Central memory CD8-positive, alpha-beta T cell (primary cell): ENCODE measurements at places on chromosomes 4 and X.

DNA sequence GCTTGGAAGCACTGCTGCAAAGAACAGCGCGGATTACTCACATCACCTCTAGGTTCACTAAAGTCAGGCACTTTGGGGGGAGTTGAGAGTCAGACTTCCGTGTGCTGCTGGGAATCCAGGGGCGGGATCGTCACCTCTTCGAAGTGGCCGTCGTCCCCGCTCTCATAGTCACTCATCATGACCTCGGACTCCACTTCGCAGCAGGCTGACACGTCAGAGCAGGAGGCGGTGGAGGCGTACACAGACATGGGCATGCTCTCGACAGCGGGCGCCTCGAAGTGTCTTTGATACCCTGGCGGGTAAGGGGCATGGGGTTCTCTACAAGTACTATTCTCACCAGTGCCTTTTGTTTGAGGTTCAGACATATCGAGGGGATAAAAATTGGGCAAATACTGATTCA is 33.1 kb upstream of the MTNR1A start:
- no peak overlapping the region for H3K4me3 ChIP-seq
- no peak for DNase-seq

DNA sequence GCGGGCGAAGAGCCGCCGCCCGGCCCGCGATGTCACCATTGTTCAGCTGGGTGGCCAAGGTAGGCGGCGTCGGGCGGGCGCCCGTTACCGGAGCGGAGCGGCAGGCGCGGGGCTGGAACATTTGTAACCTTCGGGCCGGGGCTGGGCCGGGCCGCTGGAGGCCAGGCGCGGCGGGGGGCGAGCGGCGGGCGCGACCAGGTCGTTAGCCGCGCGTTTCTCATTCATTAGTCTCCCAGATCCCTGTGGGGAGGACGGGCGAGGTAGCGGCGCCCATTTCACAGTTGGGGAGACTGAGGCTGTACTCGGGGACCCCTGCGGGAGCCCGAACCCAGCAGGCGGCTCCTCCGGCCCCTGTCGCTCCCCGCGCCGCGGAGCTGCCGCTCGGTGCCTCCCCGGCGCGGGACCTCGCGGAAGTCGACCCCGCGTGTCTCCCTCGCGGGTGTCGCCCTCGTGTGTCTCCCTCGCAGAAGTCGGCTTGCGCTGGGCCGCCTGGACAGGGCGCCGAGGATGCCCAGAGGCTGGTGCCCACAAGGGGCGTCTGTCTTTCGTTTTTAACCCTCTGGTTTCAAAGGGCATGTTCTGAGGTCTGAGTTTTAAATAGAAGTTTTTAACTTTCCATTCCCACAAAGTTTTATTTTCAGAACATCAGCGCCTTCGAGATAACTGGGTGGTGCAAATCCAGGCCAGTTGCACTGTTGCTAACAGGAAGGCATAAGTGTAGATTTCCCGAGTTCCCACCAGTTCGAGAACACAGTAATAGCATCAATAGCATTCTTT is 17.5 kb downstream of the PTTG2 start:
- peak; percentile 61 for DNase-seq
- peak overlapping the region; percentile 79 for H3K4me3 ChIP-seq
- no peaks in the 10 kb centered on the region for H3K27me3 ChIP-seq
- H3K4me1 ChIP-seq = peaks cover 20% of the 10 kb centered on the region

DNA sequence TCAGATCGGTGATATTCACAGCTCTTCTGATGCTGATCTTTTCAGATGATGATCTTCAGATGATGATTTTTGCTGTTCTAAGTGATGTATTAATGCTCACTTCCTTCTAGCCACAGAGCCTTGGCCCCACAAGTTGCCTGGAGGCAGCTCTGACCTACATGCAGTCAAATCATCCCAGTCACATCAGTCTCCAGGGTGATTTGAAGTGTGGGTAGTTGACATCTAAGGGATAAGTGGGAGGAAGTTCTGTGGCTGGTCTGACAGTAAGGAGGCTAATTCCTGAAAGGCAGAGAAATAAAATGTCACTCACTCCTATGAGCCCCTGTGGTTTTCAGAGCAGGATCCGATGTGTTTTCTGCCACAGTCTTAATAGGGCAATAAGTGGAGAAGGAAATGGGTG is 79.8 kb upstream of the RPL34 start:
- peaks cover 26% of the 10 kb centered on the region for H3K27me3 ChIP-seq
- no peak overlapping the region for H3K27ac ChIP-seq
- no peak for DNase-seq
- no peaks in the 10 kb centered on the region for H3K36me3 ChIP-seq
- H3K4me3 ChIP-seq = no peak overlapping the region
- no peaks in the 10 kb centered on the region for H3K4me1 ChIP-seq

- no peak for DNase-seq
- H3K4me1 ChIP-seq = no peaks in the 10 kb centered on the region
Observed at GRCh38 chr4:76564123-76564915, 129.3 kb downstream of the SHROOM3 start.

- H3K27me3 ChIP-seq = peaks cover 27% of the 10 kb centered on the region
- H3K4me1 ChIP-seq = no peaks in the 10 kb centered on the region
- no peak for DNase-seq
- H3K36me3 ChIP-seq = peaks cover 2% of the 10 kb centered on the region
Observed at GRCh38 chr4:78079726-78080430, 22.8 kb downstream of the FRAS1 start.

- no peak overlapping the region for H3K27ac ChIP-seq
- H3K27me3 ChIP-seq = peaks cover 9% of the 10 kb centered on the region
- DNase-seq = no peak
- H3K36me3 ChIP-seq = no peaks in the 10 kb centered on the region
Observed at GRCh38 chr4:75327804-75328512, 186.2 kb downstream of the RCHY1 start.

GRCh38 chr4:152106113-152106763 is 345.4 kb upstream of the GATB start:
- DNase-seq = no peak
- H3K36me3 ChIP-seq = peaks cover 2% of the 10 kb centered on the region
- peak overlapping the region; percentile 19 for H3K4me3 ChIP-seq
- H3K27ac ChIP-seq = peak overlapping the region; percentile 98
- no peaks in the 10 kb centered on the region for H3K27me3 ChIP-seq
- H3K4me1 ChIP-seq = peaks cover 75% of the 10 kb centered on the region

DNA sequence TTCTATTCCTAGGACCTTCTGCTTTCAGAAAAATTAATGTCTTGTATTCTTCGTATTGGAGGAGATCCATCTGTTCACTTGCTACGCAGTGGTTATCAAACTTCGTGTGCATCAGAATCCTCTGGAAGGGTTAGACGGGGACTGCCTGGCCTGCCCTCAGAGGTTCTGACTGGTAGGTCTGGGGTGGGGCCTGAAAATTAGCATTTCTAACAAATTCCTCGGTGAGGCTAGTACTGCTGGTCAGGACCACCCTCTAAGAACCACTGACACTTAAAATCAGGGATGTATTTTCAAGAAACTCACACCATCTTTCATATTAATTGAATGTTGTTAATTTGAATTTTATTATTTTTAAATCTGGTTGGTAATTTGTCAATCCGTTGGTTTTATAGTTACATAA is 63.0 kb downstream of the MAPK10 start:
- H3K4me3 ChIP-seq = no peak overlapping the region
- no peak for DNase-seq
- H3K36me3 ChIP-seq = no peaks in the 10 kb centered on the region
- no peak overlapping the region for H3K27ac ChIP-seq

- no peak overlapping the region for H3K27ac ChIP-seq
- no peaks in the 10 kb centered on the region for H3K36me3 ChIP-seq
- no peak for DNase-seq
- H3K4me1 ChIP-seq = no peaks in the 10 kb centered on the region
- H3K4me3 ChIP-seq = no peak overlapping the region
Observed at GRCh38 chr4:58144721-58145120, 1034.5 kb upstream of the IGFBP7 start.

DNA sequence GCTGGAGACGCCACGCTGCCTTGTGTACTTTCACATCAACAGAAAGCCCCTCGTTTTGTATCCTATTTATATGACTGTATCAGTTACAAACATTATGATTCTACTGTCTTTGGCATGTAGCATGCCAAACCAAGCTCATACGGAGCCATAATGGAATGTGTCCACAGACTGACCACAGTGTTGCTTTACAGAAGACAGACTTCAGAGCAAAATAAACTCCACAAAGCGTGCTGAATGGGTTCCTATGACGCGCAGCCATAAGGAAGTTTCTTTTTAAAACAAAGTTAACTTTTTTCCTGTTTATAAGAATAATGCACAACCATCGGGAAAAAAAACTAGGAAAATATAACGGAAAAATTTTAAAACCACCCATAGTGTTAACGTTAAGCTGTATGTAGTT is 136.0 kb downstream of the STOX2 start:
- DNase-seq = no peak
- H3K36me3 ChIP-seq = no peaks in the 10 kb centered on the region
- H3K27me3 ChIP-seq = peaks cover 57% of the 10 kb centered on the region
- no peak overlapping the region for H3K4me3 ChIP-seq
- no peak overlapping the region for H3K27ac ChIP-seq

DNA sequence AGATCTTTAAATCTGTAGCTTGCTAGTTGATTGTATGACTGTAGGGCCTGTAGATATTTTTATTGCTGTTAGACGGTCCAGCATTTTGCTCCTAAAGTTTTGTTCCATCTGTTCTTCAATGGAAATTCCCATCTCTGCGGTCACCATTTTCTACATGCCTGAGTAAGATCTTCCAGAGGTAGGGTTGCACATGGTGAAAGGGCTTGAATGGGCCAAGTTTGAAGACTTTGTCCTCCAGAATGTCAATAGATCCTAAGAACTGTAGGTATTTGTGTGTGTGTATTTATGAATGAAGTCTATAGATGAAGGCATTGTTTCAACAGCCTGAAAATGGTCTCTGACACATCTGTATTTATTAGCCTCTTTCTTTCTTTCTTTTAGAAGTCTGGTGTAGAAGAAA is 22.3 kb upstream of the TAPT1 start:
- no peak overlapping the region for H3K27ac ChIP-seq
- peaks cover 4% of the 10 kb centered on the region for H3K36me3 ChIP-seq
- no peaks in the 10 kb centered on the region for H3K27me3 ChIP-seq
- H3K4me1 ChIP-seq = no peaks in the 10 kb centered on the region

DNA sequence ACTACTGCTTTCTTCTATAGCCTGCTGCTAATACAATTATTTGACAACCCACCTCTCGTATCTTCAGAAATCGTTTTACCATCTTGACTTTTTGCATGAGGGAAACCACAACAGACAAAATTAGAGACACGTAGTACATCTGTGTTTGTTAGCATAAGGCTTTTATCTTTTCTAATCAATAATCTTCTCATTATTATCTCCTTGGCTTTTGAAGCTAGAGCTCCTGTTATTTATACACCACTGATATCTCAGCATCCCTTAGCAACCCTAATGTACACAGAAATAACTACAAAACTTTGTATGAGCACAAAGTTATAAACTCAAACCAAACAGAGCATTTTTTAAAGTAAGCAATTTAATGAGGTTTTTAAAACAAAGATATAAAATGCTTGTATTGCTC is 39.7 kb downstream of the CORIN start:
- no peak for DNase-seq
- no peaks in the 10 kb centered on the region for H3K36me3 ChIP-seq
- no peak overlapping the region for H3K27ac ChIP-seq
- H3K4me1 ChIP-seq = no peaks in the 10 kb centered on the region

DNA sequence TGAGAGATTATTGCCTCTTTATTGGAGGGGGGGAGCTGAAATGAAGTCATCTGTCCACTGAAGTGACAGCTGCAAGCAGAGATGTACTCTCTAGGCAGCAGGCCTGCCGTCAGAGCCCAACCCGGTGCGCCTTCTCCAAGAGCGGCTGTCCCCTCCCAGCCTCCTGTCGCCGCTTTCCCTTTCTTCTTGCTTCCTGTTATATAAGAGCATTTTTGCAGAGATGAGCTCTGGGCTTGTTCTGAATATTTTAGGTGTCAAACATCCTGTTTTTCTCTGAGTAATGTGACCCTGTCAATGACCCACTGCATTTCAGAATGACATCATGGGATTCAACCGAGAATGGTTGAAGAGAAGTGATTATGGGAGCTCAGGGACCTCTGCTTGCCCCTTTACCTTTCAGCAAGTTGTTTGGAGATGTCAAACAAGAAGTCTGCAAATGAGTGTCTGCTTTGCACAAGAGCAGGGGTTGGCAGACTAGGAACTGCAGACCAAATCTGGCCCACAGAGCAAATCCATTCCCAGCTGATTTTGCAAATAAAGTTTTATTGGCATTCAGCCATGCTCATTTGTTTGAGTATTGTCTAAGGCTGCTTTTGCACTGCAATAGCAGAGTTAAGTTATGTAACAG is 79.9 kb downstream of the SLC9A6 start:
- no peak for DNase-seq
- H3K4me3 ChIP-seq = no peak overlapping the region
- H3K27ac ChIP-seq = no peak overlapping the region

GRCh38 chr4:119570401-119570800 is 58.2 kb downstream of the PDE5A start:
- H3K4me3 ChIP-seq = no peak overlapping the region
- H3K4me1 ChIP-seq = no peaks in the 10 kb centered on the region
- peaks cover 20% of the 10 kb centered on the region for H3K27me3 ChIP-seq
- no peak overlapping the region for H3K27ac ChIP-seq

DNA sequence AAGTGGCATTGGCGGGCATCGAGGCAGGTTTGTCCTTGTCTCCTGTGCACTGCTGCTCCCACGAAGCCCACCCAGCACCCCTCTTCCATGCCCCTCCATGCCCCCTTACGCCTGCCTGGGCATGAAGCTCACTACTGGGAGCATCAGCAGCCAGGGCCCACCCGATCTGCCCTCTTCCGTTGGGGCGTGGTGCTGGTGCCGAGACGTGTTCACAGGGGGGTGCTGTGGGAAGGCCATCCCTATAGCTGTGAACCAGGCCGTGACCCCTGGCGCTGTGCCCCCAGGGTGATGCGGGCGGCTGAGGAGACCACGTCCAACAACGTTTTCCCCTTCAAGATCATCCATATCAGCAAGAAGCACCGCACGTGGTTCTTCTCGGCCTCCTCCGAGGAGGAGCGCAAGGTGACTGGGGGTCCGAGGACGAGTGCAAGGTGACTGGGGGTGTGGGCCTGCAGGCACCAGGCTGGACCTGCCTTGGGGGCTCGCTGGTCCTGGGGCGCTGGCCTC is 19.3 kb upstream of the ADD1 start:
- H3K36me3 ChIP-seq = peaks cover 36% of the 10 kb centered on the region
- H3K27ac ChIP-seq = no peak overlapping the region
- no peaks in the 10 kb centered on the region for H3K27me3 ChIP-seq
- no peak overlapping the region for H3K4me3 ChIP-seq
- H3K4me1 ChIP-seq = peaks cover 50% of the 10 kb centered on the region
- DNase-seq = no peak

GRCh38 chrX:107102980-107103379 is 15.6 kb downstream of the RBM41 start:
- H3K27ac ChIP-seq = no peak overlapping the region
- peaks cover 17% of the 10 kb centered on the region for H3K36me3 ChIP-seq
- DNase-seq = no peak
- H3K4me3 ChIP-seq = no peak overlapping the region

DNA sequence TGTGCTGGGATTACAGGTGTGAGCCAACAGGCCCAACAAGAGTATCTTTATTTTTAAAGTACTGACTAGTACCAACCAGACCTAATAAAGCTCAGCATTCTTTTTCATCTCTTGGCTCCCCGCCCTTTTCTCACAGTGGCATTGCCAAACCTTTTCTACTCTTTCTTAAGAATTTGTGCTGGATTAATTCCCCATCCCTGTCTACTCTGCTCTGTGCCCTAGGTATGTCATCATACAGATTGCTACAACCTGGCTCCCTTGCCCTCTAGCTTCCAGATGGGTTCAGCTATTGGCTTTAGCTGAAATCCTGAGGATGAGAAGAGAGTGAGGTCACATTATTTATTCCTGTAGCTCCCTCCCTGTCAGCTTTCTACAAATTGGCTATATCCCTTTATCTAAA is 34.9 kb upstream of the CCNI start:
- no peak overlapping the region for H3K4me3 ChIP-seq
- no peak for DNase-seq
- H3K27me3 ChIP-seq = peaks cover 45% of the 10 kb centered on the region
- no peak overlapping the region for H3K27ac ChIP-seq
